ENCODE measurements at places on chromosomes 3 and 15.

GRCh38 chr15:96701877-96702276 lies 371.4 kb downstream of the NR2F2 start:
- no peak for DNase-seq

DNA sequence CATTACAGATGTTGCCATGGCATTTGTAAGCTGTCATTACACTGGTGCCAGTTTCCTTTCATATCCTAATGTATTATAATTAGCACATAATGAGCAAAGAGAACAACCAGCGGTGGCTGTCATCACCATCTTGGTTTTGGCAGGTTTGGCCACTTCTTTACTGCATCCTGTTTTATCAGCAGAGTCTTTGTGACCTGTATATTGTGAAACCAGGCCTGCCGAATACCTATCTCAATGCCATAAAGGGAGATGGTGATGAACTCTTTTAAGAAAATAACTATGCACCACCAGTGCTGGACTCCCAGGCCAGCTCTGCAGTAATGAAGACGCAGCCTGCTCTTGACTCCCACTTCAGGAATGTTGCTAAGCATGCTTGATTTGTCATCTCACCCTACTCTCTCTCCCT lies 458.1 kb upstream of the NR2F2 start:
- no peak for DNase-seq

- DNase-seq = no peak
Observed at GRCh38 chr3:54891540-54891897, 36.3 kb downstream of the LRTM1 start.

- no peak for DNase-seq
Observed at GRCh38 chr3:151538456-151539393, 77.9 kb upstream of the IGSF10 start.

DNA sequence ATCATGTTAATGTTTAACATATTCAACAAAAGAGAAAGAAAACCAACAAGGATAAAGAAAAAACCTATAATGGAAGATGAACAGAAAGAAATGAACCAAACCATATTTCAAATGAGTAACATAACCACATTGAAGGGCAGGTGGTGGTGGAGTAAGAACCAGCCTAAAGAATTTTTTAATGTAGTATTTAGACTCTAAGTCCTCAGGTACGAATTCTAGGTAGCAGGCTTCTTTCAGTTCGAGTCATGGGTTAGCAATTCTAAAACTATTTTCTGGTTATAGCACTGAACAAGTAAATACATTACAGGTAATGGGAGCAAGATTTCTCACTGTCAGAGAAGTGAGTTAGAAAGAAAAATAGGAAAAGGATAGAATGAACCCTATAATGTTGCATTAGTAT lies 24.4 kb downstream of the DCBLD2 start:
- DNase-seq = no peak

GRCh38 chr3:154122912-154123559 lies 1.8 kb downstream of the ARHGEF26 start:
- no peak for DNase-seq

- no peak for DNase-seq
Observed at GRCh38 chr3:169146866-169147237, 516.7 kb downstream of the MECOM start.

DNA sequence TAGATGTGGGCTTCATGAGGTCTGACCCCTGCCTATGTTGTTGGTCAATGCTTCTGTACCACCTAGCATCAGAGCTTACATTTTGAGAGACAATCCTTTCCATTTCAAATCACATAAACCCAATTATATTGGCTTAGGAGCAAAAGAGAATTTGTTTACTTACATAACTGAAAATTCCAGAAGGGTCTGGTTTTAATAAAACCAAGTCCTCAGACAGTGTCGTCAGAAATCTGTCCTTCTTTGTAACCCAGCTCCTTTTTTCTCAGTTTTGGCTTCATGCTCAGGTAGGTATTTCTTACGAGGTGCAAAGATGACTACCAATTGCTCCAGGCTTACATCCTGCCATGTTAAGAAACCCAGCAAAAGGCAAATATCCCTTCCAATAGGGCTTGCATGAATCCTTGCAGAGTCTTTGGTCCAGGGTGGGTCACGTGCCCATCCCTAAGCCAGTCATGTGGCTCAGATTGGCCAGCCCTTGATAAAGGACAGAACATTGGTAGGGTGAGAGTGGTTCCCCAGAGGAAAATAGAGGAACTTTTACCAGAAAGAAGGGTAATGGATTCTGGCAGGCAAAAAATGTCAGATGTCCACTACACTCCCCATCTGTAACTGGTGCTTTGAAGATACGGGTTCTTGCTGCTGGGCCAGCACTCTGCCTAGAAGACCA lies 50.2 kb upstream of the VILL start:
- DNase-seq = no peak

GRCh38 chr3:21888656-21889055 lies 137.6 kb upstream of the ZNF385D start:
- no peak for DNase-seq
